ENCODE measurements at places on chromosomes 5 and 9. TPM values are rescaled to one million over a fixed set of nuclear protein-coding genes. Genes with fewer than 3 reads are reported as not detected.

MEF2C gene
- total RNA-seq: 74.5 TPM

RAD23B gene
- 111 TPM for total RNA-seq

IL9 gene
- not detected for total RNA-seq

DRD1 gene
- not detected for total RNA-seq

ACTBL2 gene
- not detected for total RNA-seq

OLFM1 gene
- total RNA-seq: 6.2 TPM

EPB41L4B gene
- 13.8 TPM for total RNA-seq

SAPCD2 gene
- 0.06 TPM for total RNA-seq

ENHO gene
- 0.32 TPM for total RNA-seq

DNA sequence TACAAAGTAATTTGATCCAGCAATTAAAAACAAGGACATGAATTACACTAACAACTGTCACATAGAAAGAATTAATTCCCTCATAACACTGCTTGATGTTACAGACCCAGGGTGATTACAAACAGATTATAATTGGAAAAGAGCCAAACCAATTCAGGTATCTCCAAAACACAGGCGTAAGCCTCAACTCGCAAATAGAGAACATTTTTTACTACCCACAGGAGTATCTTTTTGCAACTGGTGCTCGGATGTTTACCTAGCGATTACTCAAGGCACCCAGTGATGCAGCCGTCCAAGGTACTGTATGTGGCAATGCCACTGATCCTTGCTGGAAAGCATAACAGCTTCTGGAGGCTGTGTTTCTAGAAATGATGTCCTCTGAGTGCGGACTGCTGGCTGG, 386.1 kb upstream of the KIF2A start:
- no peak overlapping the region for H3K4me3 ChIP-seq
- H3K36me3 ChIP-seq: no peaks in the 10 kb centered on the region
- no peaks in the 10 kb centered on the region for H3K4me1 ChIP-seq
- H3K27me3 ChIP-seq: peaks cover 21% of the 10 kb centered on the region
- H3K27ac ChIP-seq: no peak overlapping the region

DNA sequence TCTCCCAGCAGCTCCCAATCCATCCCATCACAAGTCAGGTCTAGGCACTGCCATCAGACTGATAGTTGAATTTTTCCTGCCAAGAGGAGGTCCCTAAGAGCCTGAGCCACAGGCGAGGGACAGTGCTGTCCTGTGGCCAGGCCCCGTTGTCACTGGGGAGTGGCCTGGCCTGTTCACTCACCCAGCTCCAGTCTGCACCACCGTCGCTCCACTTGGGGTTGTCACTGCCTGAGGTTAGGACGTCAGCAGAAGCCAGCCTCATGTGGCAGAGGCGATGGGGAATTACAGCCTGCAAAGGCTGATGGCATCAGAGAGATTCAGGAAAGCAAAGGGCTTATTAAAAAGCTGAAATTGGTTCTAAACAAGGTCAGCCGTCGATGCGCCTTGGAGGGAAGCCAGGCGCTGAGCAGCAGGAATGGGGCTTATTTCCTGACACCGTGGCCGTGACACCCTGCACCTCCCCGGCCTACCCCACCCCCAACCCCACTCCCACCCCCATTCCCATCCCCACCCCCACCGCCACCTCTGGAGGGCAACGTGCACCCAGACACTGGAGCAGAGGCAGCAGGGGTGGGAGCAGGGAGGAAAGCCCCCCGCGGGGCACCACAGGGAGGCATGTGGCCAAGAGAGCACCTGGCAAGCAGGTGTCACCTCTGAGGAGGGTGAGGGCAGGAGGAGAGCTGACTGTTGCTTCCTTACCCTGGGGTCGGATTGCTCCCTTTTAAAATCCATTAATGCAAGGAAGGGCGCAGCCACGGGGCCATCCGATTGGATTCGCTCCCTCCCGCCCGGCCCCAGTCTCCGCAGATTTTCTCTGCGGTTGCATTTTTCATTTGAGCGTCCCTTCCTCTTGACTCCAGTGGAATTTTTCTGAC, 3.1 kb upstream of the DBH start:
- H3K4me1 ChIP-seq: no peaks in the 10 kb centered on the region
- no peak overlapping the region for H3K27ac ChIP-seq
- H3K27me3 ChIP-seq: no peaks in the 10 kb centered on the region
- DNase-seq: no peak

DNA sequence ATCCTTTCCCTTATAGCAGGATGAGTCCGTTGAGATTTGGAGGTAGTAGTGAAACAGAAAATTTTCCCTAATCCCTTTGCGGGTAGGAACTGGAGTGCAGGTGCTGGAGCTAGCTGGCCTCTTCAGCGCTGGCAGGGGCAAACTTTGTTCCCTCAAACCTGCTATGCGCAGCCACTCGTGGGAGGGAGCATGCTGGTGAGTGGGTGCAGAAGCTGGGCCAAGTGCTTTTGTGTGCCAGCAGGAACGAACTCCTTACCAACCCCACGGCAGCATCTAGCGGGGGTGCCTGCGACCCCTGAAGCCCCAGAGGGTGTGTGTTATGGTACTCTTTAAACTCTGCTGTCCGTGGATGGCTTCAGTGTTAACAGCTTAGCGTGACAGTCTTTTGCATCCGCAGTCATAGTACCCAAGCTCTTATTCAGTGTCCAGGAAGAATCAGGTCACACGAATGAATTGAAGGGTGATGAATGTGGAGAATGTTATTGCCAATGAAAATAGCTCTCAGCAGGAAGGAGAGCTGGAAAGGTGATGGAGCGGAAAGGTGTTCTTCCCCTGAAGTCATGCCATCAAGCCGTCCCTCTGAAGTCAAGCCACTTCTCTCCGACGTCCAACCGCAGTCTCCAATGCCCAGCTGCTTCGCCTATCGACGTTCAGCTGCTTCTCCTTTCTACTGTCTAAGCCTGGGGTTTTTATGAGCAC, 1445.1 kb upstream of the CDH9 start:
- H3K4me3 ChIP-seq: no peak overlapping the region
- no peaks in the 10 kb centered on the region for H3K36me3 ChIP-seq
- no peak for DNase-seq

DNA sequence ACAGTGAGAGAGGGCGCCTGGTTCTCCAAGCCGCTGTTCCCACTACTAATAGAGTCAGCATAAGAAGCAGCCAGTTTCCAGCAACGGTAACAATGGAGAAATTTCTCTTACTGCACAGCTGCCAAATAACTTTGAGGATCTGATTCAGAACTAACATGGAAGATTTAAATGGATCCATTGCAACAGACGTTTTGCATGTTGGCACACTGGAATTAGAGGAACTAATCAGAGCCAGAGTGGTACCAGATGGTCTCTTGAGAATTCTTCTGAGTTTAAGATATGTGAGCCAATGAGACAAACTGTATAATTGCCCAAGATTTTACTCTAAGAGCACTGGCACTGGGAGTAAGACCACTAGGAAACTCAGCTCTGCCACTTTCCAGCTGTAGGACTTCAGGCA, 186.5 kb downstream of the EFNA5 start:
- no peaks in the 10 kb centered on the region for H3K27me3 ChIP-seq
- no peak overlapping the region for H3K4me3 ChIP-seq
- H3K4me1 ChIP-seq: peaks cover 21% of the 10 kb centered on the region
- no peaks in the 10 kb centered on the region for H3K36me3 ChIP-seq
- H3K27ac ChIP-seq: no peak overlapping the region

GRCh38 chr5:179343719-179344430, 1.4 kb downstream of the ADAMTS2 start:
- peaks cover 8% of the 10 kb centered on the region for H3K4me1 ChIP-seq
- H3K4me3 ChIP-seq: peak overlapping the region; percentile 59
- no peak overlapping the region for H3K27ac ChIP-seq
- H3K36me3 ChIP-seq: peaks cover 6% of the 10 kb centered on the region
- no peak for DNase-seq
- peaks cover 73% of the 10 kb centered on the region for H3K27me3 ChIP-seq

GRCh38 chr9:90943341-90943740, 141.7 kb downstream of the SYK start:
- no peaks in the 10 kb centered on the region for H3K36me3 ChIP-seq
- H3K27ac ChIP-seq: no peak overlapping the region
- no peak for DNase-seq
- no peaks in the 10 kb centered on the region for H3K27me3 ChIP-seq
- H3K4me3 ChIP-seq: no peak overlapping the region

GRCh38 chr5:168681556-168682183, 102.5 kb upstream of the PANK3 start:
- H3K4me3 ChIP-seq: no peak overlapping the region
- H3K36me3 ChIP-seq: no peaks in the 10 kb centered on the region
- H3K4me1 ChIP-seq: peaks cover 26% of the 10 kb centered on the region
- H3K27ac ChIP-seq: no peak overlapping the region

DNA sequence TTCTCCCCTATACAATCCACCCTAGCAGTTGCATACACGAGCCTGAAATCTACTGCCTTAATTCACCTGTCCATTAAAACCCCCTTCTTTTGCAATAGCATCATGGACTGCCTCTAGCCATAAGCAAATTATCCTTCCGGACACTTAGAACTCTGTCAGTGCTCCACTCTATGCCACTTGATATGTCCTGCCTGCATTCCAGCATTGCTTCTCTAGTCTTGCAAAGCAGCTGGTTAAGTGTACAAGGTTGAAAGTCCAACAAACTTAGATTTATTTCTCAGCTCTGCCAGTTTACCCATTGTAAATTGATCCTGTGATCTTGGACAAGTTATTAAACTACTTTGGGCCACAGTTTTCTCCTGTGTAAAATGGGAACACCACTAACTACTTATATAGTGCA, 197.9 kb downstream of the EPB41L4A start:
- H3K4me3 ChIP-seq: no peak overlapping the region
- H3K36me3 ChIP-seq: no peaks in the 10 kb centered on the region

- no peak overlapping the region for H3K4me3 ChIP-seq
- H3K27ac ChIP-seq: no peak overlapping the region
- H3K4me1 ChIP-seq: peaks cover 23% of the 10 kb centered on the region
- no peak for DNase-seq
- H3K36me3 ChIP-seq: no peaks in the 10 kb centered on the region
These were observed 4.2 kb upstream of the ZNF346 start for GRCh38 chr5:177018341-177018740.

DNA sequence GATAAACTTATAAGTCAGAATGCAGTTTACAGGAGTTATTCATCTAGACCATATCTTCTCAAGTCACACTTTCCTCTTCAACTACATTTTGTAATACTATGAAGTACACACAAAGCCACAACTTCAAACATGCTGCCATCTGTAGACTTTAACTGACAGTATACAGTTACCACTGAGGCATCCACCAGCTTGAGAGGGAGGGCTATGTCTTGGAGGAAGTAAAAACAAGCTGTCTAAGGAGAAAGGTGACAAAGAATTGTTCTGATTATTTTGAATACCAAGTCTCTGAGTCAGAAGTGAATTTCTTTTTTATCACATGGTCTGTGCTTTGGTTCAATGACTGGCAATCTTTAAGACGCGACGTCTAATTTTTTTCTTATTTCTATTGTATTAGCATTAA, 97.6 kb upstream of the CDH10 start:
- no peaks in the 10 kb centered on the region for H3K27me3 ChIP-seq
- H3K27ac ChIP-seq: no peak overlapping the region
- DNase-seq: no peak
- no peak overlapping the region for H3K4me3 ChIP-seq

DNA sequence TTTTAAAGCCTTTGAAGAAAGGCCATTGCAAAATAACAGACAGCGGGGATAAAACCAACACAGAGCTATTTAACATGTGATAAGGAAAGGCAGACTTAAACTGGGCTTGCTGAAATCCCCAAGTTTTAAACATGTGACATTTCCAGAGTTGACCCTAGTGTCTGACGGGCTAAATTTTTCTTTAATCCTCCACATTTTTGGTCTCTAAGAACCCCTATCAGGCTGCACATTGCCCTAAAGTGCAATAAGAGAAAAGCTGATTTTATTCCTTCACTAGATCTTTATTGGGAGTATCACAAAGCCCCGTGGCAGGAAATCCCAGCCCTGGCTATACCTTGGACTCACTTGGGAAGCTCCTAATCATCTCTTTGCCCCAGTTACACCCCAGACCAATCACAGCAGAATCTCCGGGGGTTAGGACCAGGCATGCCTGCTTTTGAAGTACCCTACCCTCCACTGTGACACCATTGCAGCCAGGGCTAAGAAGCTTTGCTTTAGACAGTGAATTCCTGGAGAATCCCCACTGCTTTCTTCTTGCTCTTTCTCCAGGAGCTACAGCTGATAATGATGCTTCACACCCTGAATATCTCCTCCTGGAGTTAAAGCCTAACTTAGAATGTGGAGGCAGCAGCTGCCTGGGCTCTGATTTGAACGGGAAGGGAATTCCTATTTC, 20.1 kb upstream of the COL15A1 start:
- H3K27me3 ChIP-seq: no peaks in the 10 kb centered on the region
- no peaks in the 10 kb centered on the region for H3K36me3 ChIP-seq
- H3K4me1 ChIP-seq: peaks cover 24% of the 10 kb centered on the region
- no peak for DNase-seq
- H3K27ac ChIP-seq: peak overlapping the region; percentile 45

DNA sequence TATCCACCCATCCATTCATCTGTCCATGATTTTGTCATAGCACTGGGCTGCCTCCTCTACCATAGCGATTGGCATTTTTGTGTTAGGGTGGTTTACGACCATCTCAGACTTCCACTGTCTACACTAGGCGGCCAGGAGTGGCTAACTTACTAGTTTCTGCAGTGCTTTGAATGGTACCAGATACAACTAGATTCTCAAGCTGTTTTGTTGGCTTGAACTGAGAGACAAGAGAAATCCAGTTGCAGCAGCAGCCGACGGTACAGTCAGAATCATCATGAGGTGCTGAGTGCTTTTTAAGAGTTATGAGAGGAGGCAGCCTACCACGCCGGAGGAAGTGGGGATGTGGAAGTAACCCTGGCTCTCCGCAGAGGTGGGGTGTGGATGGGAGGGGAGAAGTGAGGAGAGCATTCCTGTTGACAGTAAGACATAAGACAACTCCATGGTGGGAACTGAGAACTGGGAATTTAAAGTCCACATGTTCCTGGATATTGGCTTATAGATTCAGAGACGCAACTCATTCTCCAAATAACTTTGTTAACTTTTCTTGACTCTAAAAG, 27.9 kb downstream of the COL5A1 start:
- no peak for DNase-seq
- no peak overlapping the region for H3K4me3 ChIP-seq
- no peaks in the 10 kb centered on the region for H3K36me3 ChIP-seq
- H3K27ac ChIP-seq: no peak overlapping the region
- no peaks in the 10 kb centered on the region for H3K27me3 ChIP-seq

- H3K4me1 ChIP-seq: peaks cover 13% of the 10 kb centered on the region
- DNase-seq: no peak
- no peak overlapping the region for H3K27ac ChIP-seq
- H3K4me3 ChIP-seq: no peak overlapping the region
- peaks cover 7% of the 10 kb centered on the region for H3K36me3 ChIP-seq
These were observed 120.3 kb downstream of the INVS start for GRCh38 chr9:100219347-100219746.

GRCh38 chr5:180645274-180646204, 3.9 kb downstream of the FLT4 start:
- peak; percentile 38 for DNase-seq
- H3K27ac ChIP-seq: peak overlapping the region; percentile 5
- no peaks in the 10 kb centered on the region for H3K36me3 ChIP-seq
- H3K27me3 ChIP-seq: peaks cover 6% of the 10 kb centered on the region

GRCh38 chr5:33230467-33231078, 210.2 kb upstream of the TARS1 start:
- H3K4me3 ChIP-seq: no peak overlapping the region
- no peaks in the 10 kb centered on the region for H3K36me3 ChIP-seq
- peaks cover 3% of the 10 kb centered on the region for H3K4me1 ChIP-seq
